Activated CD4-positive, alpha-beta T cell treated with anti-CD3 and anti-CD28 coated beads, Interleukin-2, amount 50 U/mL, for 4 hours (primary cell): ENCODE measurements at places on chromosomes 1 and 21.

GRCh38 chr1:203167026-203167912, 8.4 kb downstream of the MYBPH start:
- DNase-seq: no peak

- no peak for DNase-seq
Measured at GRCh38 chr1:118504221-118504644, 319.2 kb upstream of the SPAG17 start.

- DNase-seq: no peak
Measured at GRCh38 chr1:38776466-38777065, 83.0 kb downstream of the RRAGC start.

DNA sequence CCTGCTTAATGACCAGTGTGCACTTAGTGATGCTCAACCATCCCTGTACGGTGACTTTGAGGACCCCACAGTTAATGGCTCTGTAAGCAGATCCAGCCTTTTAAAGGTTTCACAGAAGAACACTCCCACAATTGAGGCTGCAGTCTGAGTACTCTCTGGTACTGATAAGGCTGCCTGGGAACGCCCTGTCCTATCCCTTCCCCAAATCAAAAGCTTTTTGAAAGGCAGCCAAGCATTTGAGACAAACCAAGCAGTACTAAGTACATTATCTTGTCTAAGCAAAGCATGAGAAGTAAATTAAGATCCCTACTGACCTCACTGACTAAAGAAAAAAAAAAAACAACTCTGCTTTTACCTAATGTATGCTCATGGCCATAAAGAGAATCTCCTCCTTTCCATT, 60.7 kb downstream of the SH3GLB1 start:
- DNase-seq: no peak

GRCh38 chr1:91854852-91855534, 31.0 kb downstream of the TGFBR3 start:
- DNase-seq: no peak
